Effector memory CD4-positive, alpha-beta T cell (primary cell): ENCODE measurements at places on chromosomes 2 and 18.

GRCh38 chr2:17171446-17172049 is 346.7 kb downstream of the RAD51AP2 start:
- no peak for DNase-seq

- DNase-seq: no peak
Observed at GRCh38 chr2:191066197-191066918, 52.4 kb upstream of the STAT1 start.

DNA sequence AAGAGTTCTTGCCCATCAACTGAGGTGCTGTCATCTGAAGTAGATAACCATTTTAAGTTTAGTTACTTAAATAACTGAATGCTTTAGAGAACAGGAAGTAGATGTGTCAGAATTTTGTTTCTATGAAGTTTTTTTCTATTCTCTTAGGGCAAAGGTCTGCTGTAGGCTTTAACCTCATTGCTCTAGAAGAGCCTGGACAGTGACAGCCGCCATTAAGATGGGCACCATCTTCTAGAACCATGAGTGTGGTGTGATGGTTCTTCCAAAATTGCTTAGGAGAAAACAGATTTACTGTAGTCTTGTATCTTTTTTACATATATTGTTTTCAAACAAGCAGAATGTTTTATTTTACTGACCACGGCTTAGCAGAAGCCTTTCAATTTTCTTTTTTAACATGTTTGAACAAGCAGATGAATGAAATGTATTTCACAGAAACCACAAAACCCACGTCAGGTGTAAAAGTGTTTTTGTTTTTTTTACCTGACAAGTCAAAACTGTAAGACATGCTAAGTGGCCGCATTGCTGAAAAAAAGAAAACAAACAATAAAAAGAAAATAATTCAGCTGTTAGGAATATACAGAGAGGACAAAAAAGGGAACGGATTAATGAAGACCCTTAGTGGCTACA is 77.9 kb downstream of the PRELID3A start:
- no peak for DNase-seq

DNA sequence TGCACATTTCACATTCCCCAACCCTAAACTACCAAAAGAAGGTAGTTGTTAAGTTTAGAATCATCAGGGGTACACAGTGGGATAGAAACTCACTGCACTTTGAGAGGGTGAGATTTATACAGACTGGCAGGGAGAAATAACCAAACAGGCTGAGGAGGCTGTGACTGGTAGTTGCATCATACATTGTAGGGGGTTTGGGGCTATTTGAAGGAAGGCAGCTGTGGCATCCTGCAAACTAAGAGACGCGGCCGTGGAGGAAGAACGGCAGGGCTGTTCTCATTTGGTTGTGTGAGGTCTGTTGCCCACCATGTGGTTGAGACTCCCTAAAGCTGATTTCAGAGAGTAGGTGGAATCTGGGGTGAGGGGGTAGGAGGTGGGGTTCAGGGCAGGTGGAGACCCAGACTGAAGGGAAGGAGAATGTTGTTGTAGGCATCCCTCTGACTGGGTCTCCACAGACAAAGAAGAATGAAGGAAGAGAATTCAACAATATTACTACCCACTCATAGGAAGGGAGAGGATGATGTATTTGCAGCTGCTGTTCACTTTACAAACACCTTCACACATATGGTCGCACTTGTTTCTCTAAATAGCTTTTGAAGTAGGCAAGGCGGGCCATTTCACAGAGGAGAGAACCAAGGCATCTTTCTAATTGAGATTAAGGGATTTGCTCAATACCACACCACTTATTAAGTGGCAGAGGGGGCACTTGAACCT is 170.9 kb upstream of the SIX2 start:
- no peak for DNase-seq

DNA sequence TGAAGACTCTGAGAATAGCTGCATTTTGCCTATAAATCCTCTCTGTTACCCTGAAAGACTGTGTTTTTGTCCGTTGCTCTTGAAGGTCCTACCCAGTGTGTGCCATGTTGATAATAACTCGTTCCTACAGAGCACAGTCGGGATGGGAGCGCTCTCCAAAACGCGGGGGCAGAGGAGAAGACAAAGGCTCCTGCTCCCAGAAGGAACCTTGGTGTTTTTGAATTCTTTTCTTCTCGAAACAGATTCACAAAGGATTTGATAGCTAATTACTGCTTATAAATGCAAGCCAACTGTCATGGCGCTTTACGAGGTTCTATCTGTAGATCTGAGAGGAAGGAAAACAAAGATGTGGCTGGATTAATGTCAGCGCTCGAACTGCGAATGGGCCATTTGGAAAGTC is 19.3 kb upstream of the HDAC4 start:
- DNase-seq: no peak

- DNase-seq: no peak
Observed at GRCh38 chr2:201151127-201151981, 31.6 kb upstream of the CASP10 start.

GRCh38 chr2:88307817-88308216 is 137.7 kb downstream of the THNSL2 start:
- DNase-seq: no peak

DNA sequence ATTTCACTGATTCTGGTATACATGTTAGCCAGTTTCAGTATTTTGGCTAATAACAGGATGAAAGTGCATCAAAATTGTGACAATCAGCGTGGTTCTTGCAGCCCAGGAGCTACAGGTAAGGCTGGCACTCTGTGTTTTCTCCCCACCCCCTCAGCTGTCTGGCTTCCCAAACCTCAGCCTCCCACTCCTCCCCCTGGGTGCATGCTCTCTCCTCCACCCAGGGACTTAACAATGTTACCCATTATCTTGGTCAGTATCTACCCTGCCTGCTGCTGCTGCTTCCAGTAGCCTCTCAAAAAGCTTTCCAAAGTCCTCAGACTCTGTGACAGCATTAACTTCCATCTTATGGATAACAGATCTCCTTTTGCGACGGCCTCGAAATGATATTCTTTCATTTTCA is 41.0 kb downstream of the TRABD2A start:
- no peak for DNase-seq

DNA sequence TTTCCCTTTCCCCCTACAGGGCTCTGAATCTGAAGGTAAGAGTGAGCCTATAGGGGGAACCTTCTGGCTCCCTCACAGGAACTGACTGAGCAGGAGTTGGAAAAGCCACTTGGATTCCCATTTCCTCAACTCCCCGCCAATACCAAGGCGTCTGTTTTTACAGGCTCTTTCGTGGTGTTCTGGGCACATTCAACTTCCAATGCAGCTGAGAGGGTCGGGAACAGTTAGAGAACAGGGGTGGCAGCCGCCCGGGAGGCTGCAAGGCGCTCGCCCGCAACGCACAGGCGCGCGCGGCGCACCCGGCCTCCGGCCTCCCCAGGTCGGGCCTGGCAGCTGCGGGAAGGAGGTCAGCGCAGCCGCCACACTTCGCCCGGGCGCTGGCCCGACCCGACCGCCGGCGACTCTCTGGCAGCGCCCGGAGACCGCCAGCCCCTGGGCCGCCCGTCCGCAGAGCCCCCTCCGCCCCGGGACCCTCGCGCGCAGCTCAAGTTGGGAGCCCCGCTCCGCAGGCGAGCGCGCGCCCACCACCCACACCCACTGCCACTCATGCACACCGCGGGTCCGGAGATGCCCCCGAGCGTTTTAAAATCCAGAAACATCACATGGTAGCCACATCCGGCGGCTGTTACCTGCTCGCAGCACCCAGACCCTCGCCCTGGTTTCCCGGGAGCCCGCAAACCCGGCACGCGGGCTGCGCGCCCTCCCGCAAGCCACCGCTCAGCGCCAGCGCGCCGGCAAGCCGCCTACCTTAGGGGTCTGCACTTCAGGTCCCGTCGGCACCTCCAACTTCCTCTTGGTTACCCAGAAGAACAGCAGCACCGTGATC is 816 bp downstream of the GALNT14 start:
- DNase-seq: no peak

GRCh38 chr2:157777427-157777826 is 98.7 kb downstream of the ACVR1 start:
- DNase-seq: no peak

DNA sequence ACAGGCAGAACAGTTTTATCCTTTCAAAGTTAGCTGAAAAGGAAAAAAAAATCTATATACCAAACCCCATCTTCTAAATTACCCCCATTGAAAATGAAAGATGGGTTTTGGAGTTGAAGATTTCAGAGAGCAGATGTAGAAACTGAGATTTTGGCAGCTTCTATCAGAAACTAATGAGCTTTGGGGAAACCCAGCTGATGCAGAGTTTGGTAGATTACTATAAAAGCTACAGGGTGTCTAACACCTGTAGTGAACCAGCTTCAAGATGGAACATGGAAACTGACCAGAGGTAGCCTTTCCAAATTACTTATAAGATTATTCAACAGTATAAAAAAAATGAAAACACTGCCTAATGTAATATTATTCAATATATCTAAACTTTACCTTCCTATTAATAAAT is 583.1 kb downstream of the XIRP2 start:
- no peak for DNase-seq

- DNase-seq: no peak
Observed at GRCh38 chr2:10981451-10981850, 69.7 kb downstream of the KCNF1 start.

- DNase-seq: no peak
Observed at GRCh38 chr2:66110086-66110485, 324.8 kb upstream of the MEIS1 start.
